Small intestine (tissue), 16 donors: ENCODE measurements at places on chromosomes 12 and 14. TPM values are rescaled to one million over a fixed set of nuclear protein-coding genes. Genes with fewer than 3 reads are reported as not detected.

ATL1 gene
- 7.8 TPM for polyA plus RNA-seq

FAM90A1 gene
- 0.65 TPM for polyA plus RNA-seq

PSMD9 gene
- polyA plus RNA-seq, result 123 TPM

GPR68 gene
- not detected for polyA plus RNA-seq

IKZF4 gene
- polyA plus RNA-seq, result 1.3 TPM

TAS2R43 gene
- not detected for polyA plus RNA-seq

ERC1 gene
- 16.7 TPM for polyA plus RNA-seq

TBX5 gene
- polyA plus RNA-seq, result not detected

- no peak for DNase-seq
- H3K4me3 ChIP-seq, result no peak overlapping the region
- H3K27ac ChIP-seq, result no peak overlapping the region
- H3K4me1 ChIP-seq, result no peaks in the 10 kb centered on the region
Observed at GRCh38 chr14:28130610-28131284, 635.8 kb upstream of the FOXG1 start.

DNA sequence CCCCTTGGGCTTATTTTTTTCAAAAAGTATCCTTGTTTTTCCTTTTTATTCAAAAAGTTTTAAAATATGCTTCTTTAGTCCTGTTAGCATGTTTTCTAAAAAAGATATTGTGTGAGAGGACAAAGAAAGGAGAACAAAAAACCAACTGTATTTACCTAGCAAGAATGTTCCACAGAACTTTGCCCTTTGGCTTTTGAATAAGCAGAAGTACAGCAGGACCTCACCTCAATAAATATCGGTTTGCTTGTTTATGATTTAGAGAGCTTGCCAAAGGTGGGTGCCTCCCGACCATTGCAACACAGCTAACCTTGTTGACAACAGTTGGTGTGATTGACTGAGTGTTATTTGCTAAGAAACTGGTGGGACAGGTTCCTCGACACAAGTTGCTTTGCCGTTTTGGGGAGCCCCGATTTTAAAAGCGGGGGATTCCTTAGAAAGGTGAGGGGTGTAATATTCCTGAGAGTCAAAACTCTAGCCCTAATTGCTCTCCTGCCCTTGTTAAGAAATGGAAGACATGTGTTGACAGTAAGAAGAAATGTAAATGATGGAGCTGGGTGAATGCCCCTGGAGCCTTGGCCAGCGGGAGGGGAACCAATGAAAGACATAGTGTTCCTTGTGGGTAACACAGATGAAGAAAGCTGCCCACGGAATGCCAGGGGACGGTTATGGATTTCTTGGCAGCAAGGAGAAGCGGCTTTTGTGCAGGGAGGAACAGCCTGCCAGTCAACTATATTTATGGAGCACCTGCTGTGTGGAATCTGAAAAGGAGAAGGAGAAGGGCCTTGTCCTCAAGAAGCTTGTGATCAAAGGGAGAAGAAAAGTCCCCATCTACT, 13.7 kb downstream of the MYBPC1 start:
- no peaks in the 10 kb centered on the region for H3K36me3 ChIP-seq
- peak; percentile 92 for DNase-seq
- H3K27ac ChIP-seq, result peak overlapping the region; percentile 52
- no peaks in the 10 kb centered on the region for H3K27me3 ChIP-seq
- peaks cover 8% of the 10 kb centered on the region for H3K4me1 ChIP-seq

- DNase-seq, result no peak
- no peaks in the 10 kb centered on the region for H3K27me3 ChIP-seq
- H3K4me1 ChIP-seq, result no peaks in the 10 kb centered on the region
Observed at GRCh38 chr14:39957290-39957689, 525.1 kb upstream of the FBXO33 start.

GRCh38 chr12:119341020-119341419, 6.5 kb downstream of the CCDC60 start:
- no peak overlapping the region for H3K27ac ChIP-seq
- no peak overlapping the region for H3K4me3 ChIP-seq
- DNase-seq, result no peak
- H3K4me1 ChIP-seq, result no peaks in the 10 kb centered on the region
- H3K36me3 ChIP-seq, result no peaks in the 10 kb centered on the region

GRCh38 chr14:83251402-83251801, 1717.7 kb upstream of the SEL1L start:
- DNase-seq, result no peak
- no peak overlapping the region for H3K27ac ChIP-seq
- no peaks in the 10 kb centered on the region for H3K36me3 ChIP-seq
- H3K27me3 ChIP-seq, result no peaks in the 10 kb centered on the region

DNA sequence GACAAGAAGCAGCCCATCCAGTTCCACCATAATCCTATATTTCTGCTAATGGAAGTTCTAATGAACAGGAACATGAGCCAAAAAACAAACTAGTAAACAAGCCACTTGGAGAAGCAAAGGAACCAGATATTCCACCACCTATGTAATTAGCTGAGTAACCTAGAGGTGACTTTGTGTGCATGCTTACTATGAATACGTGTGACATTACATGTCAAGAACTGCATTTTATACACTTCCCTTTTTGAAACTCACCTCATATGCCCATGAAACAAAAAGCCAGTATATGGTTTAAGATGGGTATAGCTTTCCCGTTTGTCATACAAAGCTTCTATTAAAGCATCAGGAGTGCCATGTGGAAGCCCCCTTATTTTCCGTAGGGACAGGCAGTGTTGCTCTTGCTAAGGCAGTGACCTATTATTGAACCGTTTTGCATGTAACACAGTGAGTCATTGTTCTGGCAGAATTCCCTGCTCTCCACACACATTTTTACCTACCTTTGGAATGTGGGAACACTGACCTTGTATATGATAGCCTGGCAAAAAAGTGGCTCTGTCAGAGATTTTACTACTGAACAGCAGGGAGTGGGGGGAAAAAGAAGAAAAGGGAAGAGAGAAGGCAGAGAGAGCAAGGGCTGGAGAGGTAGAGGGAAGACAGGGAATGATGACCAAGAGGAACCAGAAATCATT, 34.8 kb upstream of the FRMD6 start:
- H3K36me3 ChIP-seq, result no peaks in the 10 kb centered on the region
- peak; percentile 37 for DNase-seq
- H3K4me1 ChIP-seq, result no peaks in the 10 kb centered on the region
- H3K27me3 ChIP-seq, result no peaks in the 10 kb centered on the region

DNA sequence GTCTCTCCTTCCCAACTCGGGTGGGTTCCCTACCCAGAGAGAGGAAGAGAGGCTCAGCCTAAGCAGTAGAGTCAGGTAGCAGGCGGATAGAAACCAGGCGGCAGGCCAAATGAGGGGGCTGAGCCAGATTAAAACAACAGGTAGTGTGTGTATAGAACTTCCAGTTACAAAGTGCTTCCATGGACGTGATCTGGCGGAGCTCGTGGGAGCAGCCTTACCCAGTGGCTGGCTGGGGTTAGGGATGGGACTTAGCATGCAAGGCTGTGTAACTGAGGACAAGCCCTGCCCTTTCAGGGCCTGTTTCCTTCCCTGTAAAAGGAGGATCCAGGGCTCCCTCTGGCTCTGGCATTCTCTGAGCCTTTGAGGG, 8.3 kb downstream of the KRT80 start:
- no peaks in the 10 kb centered on the region for H3K4me1 ChIP-seq
- H3K27ac ChIP-seq, result no peak overlapping the region
- no peak overlapping the region for H3K4me3 ChIP-seq
- no peak for DNase-seq
- H3K36me3 ChIP-seq, result no peaks in the 10 kb centered on the region
